Left lung (tissue), 14 donors: ENCODE measurements at places on chromosomes 11 and 22. TPM values are rescaled to one million over a fixed set of nuclear protein-coding genes. Genes with fewer than 3 reads are reported as not detected.

DNA sequence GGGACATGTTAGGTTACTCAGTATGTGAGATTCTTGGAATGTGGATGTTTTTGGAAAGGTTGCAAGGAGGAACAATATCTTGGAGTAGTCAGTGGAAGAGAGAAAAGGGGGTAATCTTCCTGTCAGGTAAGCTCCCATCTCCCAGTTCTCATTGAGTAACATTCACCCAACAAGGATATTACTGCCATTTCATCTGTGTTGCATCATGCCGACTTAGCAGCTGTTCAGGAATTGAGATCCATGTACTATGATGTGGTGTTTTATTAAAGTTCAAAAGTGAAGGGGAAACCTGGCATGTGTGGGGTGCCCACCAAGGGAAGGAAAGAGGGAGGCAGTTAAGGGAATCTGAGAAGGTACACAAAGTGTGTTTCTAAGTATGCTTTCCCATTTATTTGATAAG is 58.4 kb upstream of the RASSF10 start:
- no peak for DNase-seq

The HTR3B gene
- not detected for total RNA-seq

The KRTAP5-10 gene
- total RNA-seq: not detected

The IL18BP gene
- total RNA-seq: 15.2 TPM

The RCOR2 gene
- 0.45 TPM for total RNA-seq
